ENCODE measurements at places on chromosomes 3 and 15.

DNA sequence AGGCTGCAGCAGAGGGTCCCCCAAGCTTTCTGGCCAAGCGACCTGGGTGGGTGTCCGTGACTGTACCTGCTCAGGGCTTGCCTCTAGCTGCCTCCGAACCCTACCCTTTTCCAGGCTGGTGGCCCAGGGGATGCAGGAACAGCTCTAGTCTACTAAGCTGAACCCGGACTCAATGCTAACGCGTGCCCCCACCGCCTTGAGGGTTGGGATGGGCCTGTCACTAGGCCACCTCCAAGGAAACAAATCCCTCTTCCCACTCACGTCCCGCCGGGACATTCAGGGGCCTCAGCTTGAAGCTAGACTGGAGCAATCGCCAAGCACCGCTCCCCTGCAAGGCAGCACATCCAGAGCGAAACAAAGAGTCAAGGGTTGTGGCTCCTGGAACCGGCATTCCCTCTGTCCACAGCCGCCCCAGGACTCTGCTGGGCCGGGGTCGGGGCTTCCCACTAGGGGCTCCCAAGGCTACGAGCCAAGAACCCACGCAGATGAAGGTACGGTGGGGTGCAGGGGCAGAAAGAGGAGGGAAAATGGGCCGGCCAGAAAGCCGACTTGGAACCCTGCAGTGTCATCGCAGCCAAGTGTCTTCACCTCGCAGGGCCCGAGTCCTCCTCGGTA, 2.9 kb downstream of the FBXL22 start:
- DNase-seq = peak; percentile 28

GRCh38 chr15:73624530-73624929, 8.7 kb downstream of the NPTN start:
- no peak for DNase-seq

DNA sequence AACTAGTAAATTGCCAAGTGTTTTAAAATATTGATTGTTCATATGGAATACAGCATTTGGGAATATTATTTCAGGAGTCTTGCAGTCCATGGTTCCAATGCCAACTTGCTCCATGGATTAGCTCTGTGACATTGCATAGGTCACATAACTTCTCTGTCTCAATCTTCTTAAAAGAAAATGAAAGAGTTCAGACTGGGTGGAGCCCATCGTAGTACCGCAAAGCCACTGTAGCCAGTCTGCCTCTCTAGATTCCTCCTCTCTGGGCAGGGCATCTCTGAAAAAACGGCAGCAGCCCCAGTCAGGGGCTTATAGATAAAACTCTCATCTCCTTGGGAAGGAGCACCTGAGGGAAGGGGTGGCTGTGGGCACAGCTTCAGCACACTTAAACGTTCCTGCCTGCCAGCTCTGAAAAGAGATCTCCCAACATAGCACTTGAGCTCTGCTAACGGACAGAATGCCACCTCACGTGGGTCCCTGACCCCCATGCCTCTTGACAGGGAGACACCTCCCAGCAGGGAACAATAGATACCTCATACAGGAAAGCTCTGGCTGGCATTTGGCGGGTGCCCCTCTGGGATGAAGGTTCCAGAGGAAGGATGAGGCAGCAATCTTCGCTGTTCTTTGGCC, 168.8 kb upstream of the CNTN4 start:
- DNase-seq = no peak

DNA sequence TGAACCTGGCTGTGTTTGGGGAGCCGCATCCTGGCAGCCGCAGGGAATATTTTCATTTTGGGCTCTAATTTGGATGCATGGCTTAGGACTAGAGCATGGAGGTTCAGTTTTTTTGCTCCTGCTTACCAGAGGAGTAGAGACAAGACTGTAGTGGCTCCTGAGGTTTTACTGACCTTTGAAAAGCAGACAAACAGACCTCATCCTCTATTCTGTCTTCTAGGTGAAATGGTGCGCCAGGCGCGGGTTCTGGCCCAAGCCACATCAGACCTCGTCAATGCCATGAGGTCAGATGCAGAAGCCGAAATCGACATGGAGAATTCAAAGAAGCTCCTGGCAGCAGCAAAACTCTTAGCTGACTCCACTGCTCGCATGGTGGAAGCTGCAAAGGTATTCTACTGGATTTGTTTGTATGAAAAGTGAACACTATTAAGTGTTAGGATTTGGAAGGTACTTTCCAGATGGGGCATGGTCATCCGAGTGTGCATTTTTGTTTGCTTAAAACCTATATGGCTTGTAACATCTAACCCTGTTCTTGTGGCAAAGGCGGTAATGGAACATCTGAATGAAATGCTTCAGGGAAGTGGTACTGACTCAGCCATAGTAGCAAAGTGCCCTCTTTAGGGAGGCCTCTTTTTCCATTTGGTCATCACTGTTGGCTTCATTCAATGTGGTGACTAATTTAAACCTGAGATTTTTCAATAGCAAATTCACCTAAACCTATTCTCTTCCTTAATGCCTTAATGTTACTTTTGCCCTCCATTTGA, 330.7 kb upstream of the TPM1 start:
- DNase-seq = no peak
